SK-N-SH (cell line): ENCODE measurements at places on chromosomes 3 and 15. TPM values are rescaled to one million over a fixed set of nuclear protein-coding genes. Genes with fewer than 3 reads are reported as not detected.

CFAP91 gene
- polyA plus RNA-seq: 3.7 and 6.3 TPM in 2 replicates

FBXW12 gene
- 0.07 TPM in 1 of 2 replicates, not detected in the other for polyA plus RNA-seq

GRCh38 chr3:124657138-124657537 is 73.1 kb upstream of the UMPS start:
- no peaks in the 10 kb centered on the region for H3K4me1 ChIP-seq
- no peak for DNase-seq
- no peaks in the 10 kb centered on the region for H3K36me3 ChIP-seq
- H3K27me3 ChIP-seq: no peaks in the 10 kb centered on the region
- H3K27ac ChIP-seq: no peak overlapping the region
- no peak overlapping the region for H3K4me3 ChIP-seq

DNA sequence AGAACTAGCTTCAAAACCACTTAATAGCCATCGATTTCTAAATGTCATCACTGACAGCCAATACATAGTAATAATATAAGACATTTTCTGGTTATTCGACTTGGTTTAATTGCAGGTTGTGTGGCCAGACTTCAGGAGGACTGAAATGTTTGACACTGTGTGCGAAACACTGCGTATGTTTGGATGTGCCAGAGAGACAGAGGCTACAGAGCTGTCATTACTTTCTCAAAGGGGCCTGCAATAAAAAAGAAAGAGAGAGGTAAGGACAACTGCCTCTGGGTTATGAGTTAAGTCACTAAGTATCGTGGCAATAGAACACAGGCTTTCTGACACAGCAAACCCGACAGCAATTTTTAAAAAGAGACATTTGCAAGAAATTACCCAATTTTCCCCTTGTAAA is 882 bp downstream of the LMOD3 start:
- no peak overlapping the region for H3K4me3 ChIP-seq
- no peaks in the 10 kb centered on the region for H3K36me3 ChIP-seq
- H3K4me1 ChIP-seq: no peaks in the 10 kb centered on the region
- no peaks in the 10 kb centered on the region for H3K27me3 ChIP-seq
- no peak for DNase-seq

DNA sequence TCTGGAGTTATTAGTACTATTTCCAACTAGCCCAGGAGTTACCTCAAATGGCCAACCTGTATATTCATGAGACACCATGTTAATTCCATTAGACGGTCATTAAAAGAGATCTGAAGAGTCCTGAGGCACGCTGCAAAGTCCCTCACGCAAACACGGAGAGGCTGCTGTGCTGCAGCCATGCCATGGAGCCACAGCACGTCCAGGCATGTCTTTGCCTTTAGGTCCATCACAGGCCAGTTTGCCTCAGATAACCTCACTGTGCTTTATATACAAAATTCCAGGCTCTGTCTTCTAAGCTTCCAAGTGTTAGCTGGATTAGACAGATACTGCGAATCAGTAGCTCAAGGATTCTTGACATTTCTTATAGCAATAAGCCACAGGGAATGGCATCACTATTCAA is 9.8 kb upstream of the PLAAT1 start:
- H3K36me3 ChIP-seq: no peaks in the 10 kb centered on the region
- no peak overlapping the region for H3K27ac ChIP-seq
- no peaks in the 10 kb centered on the region for H3K4me1 ChIP-seq
- no peaks in the 10 kb centered on the region for H3K27me3 ChIP-seq

DNA sequence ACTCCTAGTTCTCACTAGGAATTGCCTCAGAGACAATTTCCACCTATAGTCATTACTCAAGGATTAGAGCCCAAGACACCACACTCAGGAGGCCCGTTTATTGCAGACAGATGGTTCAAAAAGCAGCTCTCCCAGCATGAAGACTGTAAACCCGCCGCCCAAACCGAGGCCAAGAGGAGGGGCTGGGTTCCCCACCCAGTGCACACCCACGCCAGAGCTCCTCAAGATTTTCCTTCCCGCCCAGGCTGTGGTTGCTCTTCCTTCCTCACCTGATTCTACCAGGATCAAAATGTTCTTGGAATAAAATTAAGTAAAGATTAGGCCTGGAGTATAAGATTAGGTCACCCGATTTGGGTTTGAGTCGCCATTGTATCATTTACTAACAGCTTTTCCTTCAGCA is 364.4 kb downstream of the MECOM start:
- H3K36me3 ChIP-seq: no peaks in the 10 kb centered on the region
- no peak overlapping the region for H3K27ac ChIP-seq
- H3K27me3 ChIP-seq: no peaks in the 10 kb centered on the region
- no peak for DNase-seq

GRCh38 chr15:97967881-97968280 is 7.4 kb downstream of the ARRDC4 start:
- no peaks in the 10 kb centered on the region for H3K27me3 ChIP-seq
- DNase-seq: no peak
- peaks cover 5% of the 10 kb centered on the region; the same call in 1 of the 2 replicates for H3K4me1 ChIP-seq
- H3K27ac ChIP-seq: no peak overlapping the region; the same call in 1 of the 2 replicates
